ENCODE measurements at places on chromosomes 4 and X. TPM values are rescaled to one million over a fixed set of nuclear protein-coding genes. Genes with fewer than 3 reads are reported as not detected.

DNA sequence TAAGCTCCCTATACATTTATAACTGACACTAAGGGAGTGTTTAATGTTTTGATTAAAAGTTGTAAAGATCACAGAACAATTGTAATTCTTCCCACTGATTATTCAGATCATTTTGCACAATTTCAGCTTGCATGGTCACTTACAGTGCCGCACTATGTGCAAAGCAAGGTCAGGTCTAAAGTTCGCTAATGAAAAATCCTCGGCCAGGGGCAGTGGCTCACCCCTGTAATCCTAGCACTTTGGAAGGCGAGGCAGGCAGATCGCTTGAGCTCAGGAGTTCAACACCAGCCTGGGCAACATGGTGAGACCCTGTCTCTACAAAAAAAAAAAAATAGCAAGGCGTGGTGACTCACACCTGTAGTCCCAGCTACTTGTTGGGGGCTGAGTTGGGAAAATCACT is 57.0 kb downstream of the PKD2 start:
- DNase-seq: no peak
- no peak overlapping the region for H3K4me3 ChIP-seq
- peaks cover 5% of the 10 kb centered on the region for H3K4me1 ChIP-seq
- peaks cover 3% of the 10 kb centered on the region for H3K36me3 ChIP-seq
- H3K27ac ChIP-seq: no peak overlapping the region

GRCh38 chr4:53050361-53050774 is 188.3 kb downstream of the RASL11B start:
- H3K4me1 ChIP-seq: peaks cover 4% of the 10 kb centered on the region
- DNase-seq: no peak
- no peak overlapping the region for H3K27ac ChIP-seq
- H3K27me3 ChIP-seq: no peaks in the 10 kb centered on the region
- no peaks in the 10 kb centered on the region for H3K36me3 ChIP-seq

DNA sequence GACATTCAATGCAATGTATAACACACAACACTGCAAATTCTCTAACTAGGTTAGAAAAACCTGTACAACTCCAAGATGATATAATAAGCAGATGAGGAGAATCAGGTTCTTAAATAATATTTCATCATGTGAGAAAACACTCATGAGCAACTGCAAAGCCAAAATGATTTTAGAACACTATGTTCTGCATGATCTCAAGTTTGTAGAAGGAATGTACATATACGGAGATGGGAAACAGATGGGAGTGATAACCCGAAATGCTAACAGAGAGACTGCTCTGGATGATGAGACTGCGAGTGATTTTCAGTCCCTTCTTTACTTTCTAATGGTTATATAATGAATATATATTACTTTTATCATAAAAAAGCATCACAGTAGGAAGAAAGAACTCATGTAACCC is 80.9 kb downstream of the PCYT1B start:
- H3K27me3 ChIP-seq: no peaks in the 10 kb centered on the region
- no peak for DNase-seq
- H3K36me3 ChIP-seq: no peaks in the 10 kb centered on the region
- H3K27ac ChIP-seq: no peak overlapping the region
- no peaks in the 10 kb centered on the region for H3K4me1 ChIP-seq

DNA sequence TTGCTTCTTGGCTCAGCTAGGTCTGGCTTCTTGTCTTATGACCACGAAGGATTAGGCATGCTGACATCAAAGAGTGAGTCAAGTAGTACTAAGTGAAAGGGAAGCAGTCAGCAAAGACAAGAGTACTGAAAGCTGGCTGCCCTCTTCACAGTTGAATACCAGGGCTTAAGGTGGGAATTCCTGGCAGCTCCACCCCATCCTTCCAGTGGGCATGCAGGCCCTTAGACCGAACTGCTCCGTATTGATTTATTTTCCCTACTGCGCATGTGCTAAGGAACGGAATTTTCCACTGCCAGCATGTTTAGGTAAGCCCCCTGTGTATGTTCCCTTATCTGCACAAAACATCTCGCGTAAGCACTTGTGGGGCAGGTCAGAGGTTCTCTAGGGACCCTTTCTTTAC is 2320.1 kb downstream of the ARAP2 start:
- H3K36me3 ChIP-seq: no peaks in the 10 kb centered on the region
- H3K27ac ChIP-seq: no peak overlapping the region
- no peaks in the 10 kb centered on the region for H3K4me1 ChIP-seq
- DNase-seq: no peak

MAGED4 gene
- polyA plus RNA-seq: 21.6 TPM

PCDH10 gene
- polyA plus RNA-seq: 2.2 TPM

NEIL3 gene
- polyA plus RNA-seq: 0.10 TPM

WWC2 gene
- polyA plus RNA-seq: 9.4 TPM

LUZP4 gene
- polyA plus RNA-seq: not detected

GABRE gene
- 2.0 TPM for polyA plus RNA-seq

NUDT10 gene
- 17.1 TPM for polyA plus RNA-seq

CT55 gene
- polyA plus RNA-seq: not detected

NOX1 gene
- 0.28 TPM for polyA plus RNA-seq

ABLIM2 gene
- polyA plus RNA-seq: 0.87 TPM

GRCh38 chr4:152894673-152895072 is 41.5 kb upstream of the FHDC1 start:
- H3K4me3 ChIP-seq: no peak overlapping the region
- no peaks in the 10 kb centered on the region for H3K27me3 ChIP-seq
- no peaks in the 10 kb centered on the region for H3K36me3 ChIP-seq
- H3K27ac ChIP-seq: no peak overlapping the region

RNF150 gene
- 7.6 TPM for polyA plus RNA-seq

SLC9B1 gene
- 1.0 TPM for polyA plus RNA-seq

- no peaks in the 10 kb centered on the region for H3K36me3 ChIP-seq
- H3K27ac ChIP-seq: no peak overlapping the region
- no peak overlapping the region for H3K4me3 ChIP-seq
- no peaks in the 10 kb centered on the region for H3K27me3 ChIP-seq
- no peaks in the 10 kb centered on the region for H3K4me1 ChIP-seq
Measured at GRCh38 chrX:45424326-45424725, 223.7 kb upstream of the DIPK2B start.

CSAG2 gene
- not detected for polyA plus RNA-seq

- H3K4me3 ChIP-seq: no peak overlapping the region
- H3K4me1 ChIP-seq: no peaks in the 10 kb centered on the region
- H3K27ac ChIP-seq: no peak overlapping the region
- no peaks in the 10 kb centered on the region for H3K27me3 ChIP-seq
- no peak for DNase-seq
- no peaks in the 10 kb centered on the region for H3K36me3 ChIP-seq
Measured at GRCh38 chr4:19304028-19304427, 947.7 kb upstream of the SLIT2 start.

DNA sequence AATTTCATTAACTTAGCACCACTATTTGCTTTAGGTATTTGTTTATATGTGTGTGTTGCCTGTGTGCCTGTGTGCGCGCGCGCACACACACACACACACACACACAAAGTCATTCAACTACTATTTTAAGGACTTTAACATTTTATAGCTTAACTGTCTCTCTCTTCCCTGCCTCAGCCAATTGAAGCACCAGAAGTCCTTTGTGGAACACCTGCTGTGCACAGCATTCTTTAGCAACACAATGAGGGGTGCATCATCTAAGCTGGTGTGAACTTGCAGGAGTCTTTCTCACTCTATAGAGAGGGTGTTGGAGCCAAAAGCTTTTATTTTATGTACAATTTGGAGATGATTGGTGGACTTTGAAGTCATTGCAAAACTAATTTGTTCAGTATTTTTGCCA is 31.3 kb downstream of the SLIT2 start:
- H3K4me3 ChIP-seq: no peak overlapping the region
- no peak for DNase-seq
- H3K27ac ChIP-seq: no peak overlapping the region
- H3K4me1 ChIP-seq: no peaks in the 10 kb centered on the region
- H3K27me3 ChIP-seq: no peaks in the 10 kb centered on the region

GRCh38 chr4:24912252-24913118 is at the start of gene CCDC149:
Gene CCDC149, minus strand, starts transcription at chr4:24913042. Its CDS starts 178 bp downstream, at chr4:24912864.
- H3K4me1 ChIP-seq: no peaks in the 10 kb centered on the region
- peak within 1 kb of the TSS; percentile 87 for H3K27ac ChIP-seq
- H3K4me3 ChIP-seq: peak within 1 kb of the TSS; percentile 48
- no peaks in the 10 kb centered on the region for H3K36me3 ChIP-seq
- H3K27me3 ChIP-seq: no peaks in the 10 kb centered on the region

GRCh38 chr4:82776925-82777542 is 21.6 kb downstream of the SCD5 start:
- H3K27ac ChIP-seq: no peak overlapping the region
- no peaks in the 10 kb centered on the region for H3K36me3 ChIP-seq
- peaks cover 28% of the 10 kb centered on the region for H3K4me1 ChIP-seq
- H3K4me3 ChIP-seq: no peak overlapping the region
- H3K27me3 ChIP-seq: no peaks in the 10 kb centered on the region

FSTL5 gene
- 0.05 TPM for polyA plus RNA-seq

GRCh38 chr4:110878413-110878812 is 255.5 kb upstream of the PITX2 start:
- H3K4me3 ChIP-seq: no peak overlapping the region
- no peak for DNase-seq
- H3K36me3 ChIP-seq: no peaks in the 10 kb centered on the region
- H3K4me1 ChIP-seq: no peaks in the 10 kb centered on the region

GPC3 gene
- 91.8 TPM for polyA plus RNA-seq

CENPVL2 gene
- polyA plus RNA-seq: not detected

DSPP gene
- polyA plus RNA-seq: not detected

GRCh38 chr4:156763511-156763910 is 208.1 kb downstream of the PDGFC start:
- H3K4me3 ChIP-seq: no peak overlapping the region
- H3K27me3 ChIP-seq: no peaks in the 10 kb centered on the region

GIMD1 gene
- not detected for polyA plus RNA-seq

PKD2 gene
- 35.7 TPM for polyA plus RNA-seq

AFM gene
- polyA plus RNA-seq: not detected

DNA sequence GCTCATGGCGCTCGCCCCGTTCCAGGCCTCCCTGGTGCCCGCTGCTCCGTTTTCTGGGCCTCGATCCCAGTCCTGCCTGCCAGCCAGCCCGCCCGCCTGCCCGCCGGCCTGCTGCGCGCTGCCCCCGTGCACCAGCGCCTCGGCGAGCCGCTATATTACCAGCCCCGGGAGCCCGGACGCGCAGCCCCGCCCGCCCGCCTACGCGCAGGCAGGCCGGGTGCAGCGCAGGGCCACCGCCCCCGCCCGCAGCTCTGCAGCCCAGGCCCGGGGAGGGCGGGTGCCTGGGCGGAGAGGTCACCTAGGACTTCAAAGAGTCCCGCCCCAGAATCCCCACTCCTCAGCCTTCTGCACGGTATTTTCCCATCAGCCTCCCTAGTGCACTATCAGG is at the start of gene MAOB:
TSS of gene MAOB (minus strand) at position 157 of the 388 bp plus-strand sequence. CDS start at position 6, 151 bp downstream.
- H3K27me3 ChIP-seq: no peaks in the 10 kb centered on the region
- DNase-seq: peak; percentile 53
- H3K27ac ChIP-seq: peak within 1 kb of the TSS; percentile 86
- H3K4me3 ChIP-seq: peak within 1 kb of the TSS; percentile 51
- H3K36me3 ChIP-seq: no peaks in the 10 kb centered on the region
- peaks cover 2% of the 10 kb centered on the region for H3K4me1 ChIP-seq

DNA sequence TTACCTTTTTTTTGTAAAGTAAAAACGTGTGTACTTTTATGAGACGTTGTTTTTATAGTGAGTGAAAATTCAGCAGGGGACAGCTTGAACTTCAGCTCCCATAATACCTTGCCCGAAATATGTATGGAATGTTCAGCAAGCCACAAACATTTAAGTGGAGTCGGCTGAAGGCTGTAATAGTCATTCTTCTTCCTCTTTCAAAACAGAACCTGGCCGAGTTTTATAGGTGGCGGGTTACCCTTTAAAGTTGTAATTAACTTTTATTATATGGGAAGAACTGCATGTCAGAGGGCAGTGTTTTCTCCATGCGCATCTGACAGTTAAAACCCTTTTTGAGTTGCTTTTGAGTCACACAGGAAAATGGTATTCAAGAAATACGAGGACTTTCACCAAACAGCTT is 50.7 kb downstream of the CLDN34 start:
- no peak overlapping the region for H3K4me3 ChIP-seq
- no peaks in the 10 kb centered on the region for H3K27me3 ChIP-seq
- no peaks in the 10 kb centered on the region for H3K4me1 ChIP-seq
- DNase-seq: no peak

VSIG4 gene
- 92.5 TPM for polyA plus RNA-seq

GRCh38 chr4:186954509-186954908 is 230.9 kb upstream of the FAT1 start:
- H3K27me3 ChIP-seq: no peaks in the 10 kb centered on the region
- H3K27ac ChIP-seq: no peak overlapping the region
- no peaks in the 10 kb centered on the region for H3K4me1 ChIP-seq
- no peak for DNase-seq

DNA sequence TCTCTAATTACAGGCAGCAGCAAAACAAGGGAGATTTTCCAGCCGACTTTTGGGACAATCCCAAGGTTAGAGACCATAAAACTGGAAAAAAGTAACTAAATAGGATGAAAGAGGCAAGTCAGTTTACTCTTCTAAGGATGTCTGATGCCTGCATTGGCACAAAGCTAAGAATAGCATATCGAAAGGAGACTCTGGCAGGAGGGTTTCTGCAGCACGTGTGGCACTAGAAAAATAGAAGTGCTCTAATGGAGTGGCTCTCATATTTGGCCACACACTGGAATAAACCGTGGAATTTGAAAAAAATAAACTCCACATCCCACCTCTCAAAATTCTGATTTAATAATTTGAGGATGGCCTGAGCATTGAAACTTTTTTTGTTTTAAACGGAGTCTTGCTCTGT is 77.2 kb upstream of the ARSJ start:
- no peak for DNase-seq
- H3K27ac ChIP-seq: no peak overlapping the region
- no peaks in the 10 kb centered on the region for H3K4me1 ChIP-seq
- H3K36me3 ChIP-seq: no peaks in the 10 kb centered on the region
- H3K4me3 ChIP-seq: no peak overlapping the region

NKX6-1 gene
- polyA plus RNA-seq: 0.08 TPM

GAB1 gene
- 31.1 TPM for polyA plus RNA-seq

GRCh38 chrX:31872007-31872406 is 800.2 kb upstream of the FTHL17 start:
- no peak for DNase-seq
- H3K36me3 ChIP-seq: no peaks in the 10 kb centered on the region
- H3K4me1 ChIP-seq: no peaks in the 10 kb centered on the region
- no peaks in the 10 kb centered on the region for H3K27me3 ChIP-seq
- no peak overlapping the region for H3K27ac ChIP-seq
